ENCODE measurements at places on chromosomes 12 and 14.

DNA sequence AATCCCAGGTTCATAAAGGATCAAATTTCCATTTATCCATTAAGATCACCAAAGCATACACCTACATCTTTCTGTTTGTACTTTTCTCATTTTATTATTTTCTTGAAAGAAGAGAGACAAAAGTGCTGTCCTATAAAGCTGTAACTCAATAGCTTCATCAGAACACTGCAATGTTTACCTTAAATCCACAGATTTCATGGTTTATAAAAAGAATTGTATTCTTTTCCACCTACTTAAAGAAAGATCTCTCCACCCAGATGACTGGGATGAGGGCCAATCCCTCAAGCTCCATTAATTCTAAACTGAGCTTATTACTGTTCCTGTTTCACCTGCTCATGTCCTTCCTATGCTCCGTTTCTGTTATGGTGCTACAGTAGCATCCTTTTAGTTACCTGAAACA, 470.6 kb downstream of the BCAT1 start:
- no peak for DNase-seq

GRCh38 chr14:73640796-73641365, 3.9 kb upstream of the DNAL1 start:
- DNase-seq = no peak

DNA sequence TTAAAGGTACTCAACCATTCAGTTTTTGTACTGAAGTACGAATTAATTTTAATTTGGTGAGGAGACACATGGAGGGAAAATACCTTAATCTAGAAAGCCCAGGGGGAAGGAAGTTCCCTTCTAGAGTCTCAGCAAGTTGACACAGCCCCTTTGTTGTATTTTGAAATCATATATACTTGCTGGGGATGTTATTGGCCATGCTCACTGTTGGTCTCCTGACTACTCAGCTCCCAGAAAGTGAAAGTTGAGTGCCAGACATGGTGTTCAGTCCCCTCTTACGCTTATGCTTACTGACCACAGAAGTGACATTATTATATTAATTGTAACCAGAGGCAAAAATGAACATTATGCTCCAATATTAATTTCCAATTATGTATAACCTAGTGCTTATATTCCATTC, 28.1 kb downstream of the ARF6 start:
- no peak for DNase-seq

DNA sequence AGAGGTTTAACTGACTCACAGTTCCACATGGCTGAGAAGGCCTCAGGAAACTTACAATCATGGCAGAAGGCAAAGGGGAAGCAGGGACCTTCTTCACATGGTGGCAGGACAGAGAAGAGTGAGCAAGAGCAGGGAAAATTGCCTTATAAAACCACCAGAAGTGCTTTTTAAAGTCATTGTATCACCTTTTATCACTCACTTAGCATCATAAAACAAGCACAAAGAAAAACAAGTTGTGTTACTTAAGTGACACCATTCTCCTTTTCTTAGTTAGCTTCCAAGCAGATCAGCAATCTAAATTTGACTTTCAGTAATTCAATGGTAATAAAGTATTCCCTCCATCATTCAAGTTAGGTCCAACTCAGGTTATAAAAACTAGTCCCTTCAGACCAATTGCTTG, 28.5 kb downstream of the OSBPL8 start:
- no peak for DNase-seq

GRCh38 chr12:5073853-5074252, 30.2 kb downstream of the KCNA5 start:
- peak; percentile 30 for DNase-seq

DNA sequence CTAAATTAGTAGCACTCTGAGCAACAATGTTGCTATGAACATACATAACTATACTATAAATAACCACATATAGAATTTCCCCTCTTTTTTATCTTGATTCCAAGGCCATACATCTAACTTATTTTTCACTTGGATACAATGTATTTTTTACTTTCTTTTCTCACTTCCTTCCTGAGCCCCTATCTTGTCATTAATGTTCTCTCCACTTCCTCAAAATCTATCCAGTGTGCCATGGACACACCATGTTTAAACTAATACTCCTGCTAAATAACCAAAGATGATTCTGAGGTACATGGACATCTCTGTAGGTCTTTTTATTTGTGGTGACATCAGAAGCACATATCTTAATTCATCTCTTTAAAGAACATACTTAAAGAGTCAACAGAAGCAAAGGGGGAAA, 251.2 kb downstream of the C12orf42 start:
- DNase-seq = no peak

GRCh38 chr14:74425525-74426201, 347 bp downstream of the SYNDIG1L start:
- peak; percentile 52 for DNase-seq

Measured in RPMI8226 (cell line).